Epithelial cell of umbilical artery (primary cell): ENCODE measurements at places on chromosomes 1 and 21. TPM values are rescaled to one million over a fixed set of nuclear protein-coding genes. Genes with fewer than 3 reads are reported as not detected.

FOXD3 gene
- not detected in 2 replicates for total RNA-seq

FCER1A gene
- total RNA-seq: not detected in 2 replicates

IFI6 gene
- total RNA-seq: 129 and 3,193 TPM in 2 replicates

HSPA6 gene
- total RNA-seq: 0.30 and 0.32 TPM in 2 replicates

PRDM16 gene
- 1.9 and 2.7 TPM in 2 replicates for total RNA-seq

SLC45A1 gene
- 0.65 and 0.76 TPM in 2 replicates for total RNA-seq

PLPPR4 gene
- total RNA-seq: not detected in 2 replicates

PTGS2 gene
- 5.8 and 12.7 TPM in 2 replicates for total RNA-seq

LRRC3 gene
- 0.61 and 1.9 TPM in 2 replicates for total RNA-seq

NR5A2 gene
- total RNA-seq: 4.5 and 14.3 TPM in 2 replicates

FCER1G gene
- total RNA-seq: not detected in 2 replicates

GOLT1A gene
- 0.46 TPM in 1 of 2 replicates, not detected in the other for total RNA-seq

FAM43B gene
- not detected in 2 replicates for total RNA-seq

SYT11 gene
- 29.9 and 41.5 TPM in 2 replicates for total RNA-seq

PIGR gene
- not detected in 2 replicates for total RNA-seq

HAO2 gene
- not detected in 2 replicates for total RNA-seq

FMOD gene
- 0.32 and 0.76 TPM in 2 replicates for total RNA-seq

FCRL5 gene
- total RNA-seq: not detected in 2 replicates

DNAJC28 gene
- 1.3 and 2.6 TPM in 2 replicates for total RNA-seq

XCL2 gene
- not detected in 2 replicates for total RNA-seq

RNU1-3 gene
- under 0.01 and 5,836 TPM in 2 replicates for total RNA-seq

RNPC3 gene
- total RNA-seq: 3.2 and 3.6 TPM in 2 replicates

STIL gene
- 6.8 and 11.2 TPM in 2 replicates for total RNA-seq

DTL gene
- total RNA-seq: 10.1 and 21.9 TPM in 2 replicates

TFF2 gene
- not detected in 2 replicates for total RNA-seq
